ENCODE measurements at places on chromosomes 4 and X.

DNA sequence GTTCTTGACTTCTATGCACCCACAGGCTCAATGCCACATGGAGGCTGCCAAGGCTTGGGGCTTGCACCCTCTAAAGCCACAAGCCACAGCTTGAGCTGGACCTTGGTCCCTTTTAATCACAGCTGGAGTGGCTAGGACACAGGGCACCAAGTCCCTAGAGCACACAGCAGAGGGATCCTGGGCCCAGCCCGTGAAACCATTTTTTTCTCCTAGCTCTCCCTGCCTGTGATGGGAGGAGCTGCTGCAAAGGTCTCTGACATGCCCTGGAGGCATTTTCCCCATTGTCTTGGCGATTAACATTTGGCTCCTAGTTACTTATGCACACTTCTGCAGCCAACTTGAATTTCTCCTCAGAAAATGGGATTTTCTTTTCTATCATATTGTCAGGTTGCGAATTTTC lies 410.9 kb downstream of the GRID2 start:
- no peak for DNase-seq

GRCh38 chr4:76758996-76759395 lies 138.9 kb downstream of the SOWAHB start:
- DNase-seq: no peak

DNA sequence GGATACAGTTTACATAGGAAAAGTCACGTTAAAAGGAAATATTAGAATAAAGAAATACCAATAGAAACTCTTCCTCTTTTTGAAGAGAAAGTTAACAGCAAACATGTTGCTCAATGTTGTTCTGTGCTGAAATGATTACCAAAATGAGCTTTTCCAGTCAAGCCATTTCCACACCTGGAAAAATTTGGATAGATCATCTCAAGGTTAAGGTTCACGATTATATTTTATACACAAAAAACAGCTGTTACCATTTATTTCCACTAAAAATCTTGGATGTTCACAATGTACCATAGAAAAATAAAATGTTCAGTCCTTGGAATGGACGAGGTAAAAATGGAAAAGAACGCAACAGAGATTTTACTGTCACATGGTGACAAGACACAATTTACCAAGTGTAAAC lies 218.7 kb downstream of the SCFD2 start:
- DNase-seq: no peak

- no peak for DNase-seq
Measured at GRCh38 chr4:1250527-1250812, 1.5 kb upstream of the CTBP1 start.

DNA sequence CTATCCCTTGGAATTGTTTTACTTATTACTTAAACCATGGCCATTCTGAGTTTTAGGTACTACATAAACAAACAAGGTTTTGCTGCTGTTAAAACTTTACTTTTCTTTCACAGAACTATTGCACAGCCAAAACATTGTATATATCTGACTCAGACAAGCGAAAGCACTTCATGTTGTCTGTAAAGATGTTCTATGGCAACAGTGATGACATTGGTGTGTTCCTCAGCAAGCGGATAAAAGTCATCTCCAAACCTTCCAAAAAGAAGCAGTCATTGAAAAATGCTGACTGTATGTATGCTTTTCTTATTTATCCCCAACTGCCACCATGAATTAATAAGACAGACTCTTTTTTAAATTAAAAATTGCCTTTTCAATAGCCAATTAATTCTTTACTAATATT lies 69.8 kb downstream of the CCKAR start:
- DNase-seq: no peak
